Activated naive CD8-positive, alpha-beta T cell treated with anti-CD3 and anti-CD28 coated beads, Interleukin-2, amount 10 ng/mL, durations not matched to agents 7 days and 5 days (primary cell): ENCODE measurements at places on chromosomes 7 and 10. TPM values are rescaled to one million over a fixed set of nuclear protein-coding genes. Genes with fewer than 3 reads are reported as not detected.

DNA sequence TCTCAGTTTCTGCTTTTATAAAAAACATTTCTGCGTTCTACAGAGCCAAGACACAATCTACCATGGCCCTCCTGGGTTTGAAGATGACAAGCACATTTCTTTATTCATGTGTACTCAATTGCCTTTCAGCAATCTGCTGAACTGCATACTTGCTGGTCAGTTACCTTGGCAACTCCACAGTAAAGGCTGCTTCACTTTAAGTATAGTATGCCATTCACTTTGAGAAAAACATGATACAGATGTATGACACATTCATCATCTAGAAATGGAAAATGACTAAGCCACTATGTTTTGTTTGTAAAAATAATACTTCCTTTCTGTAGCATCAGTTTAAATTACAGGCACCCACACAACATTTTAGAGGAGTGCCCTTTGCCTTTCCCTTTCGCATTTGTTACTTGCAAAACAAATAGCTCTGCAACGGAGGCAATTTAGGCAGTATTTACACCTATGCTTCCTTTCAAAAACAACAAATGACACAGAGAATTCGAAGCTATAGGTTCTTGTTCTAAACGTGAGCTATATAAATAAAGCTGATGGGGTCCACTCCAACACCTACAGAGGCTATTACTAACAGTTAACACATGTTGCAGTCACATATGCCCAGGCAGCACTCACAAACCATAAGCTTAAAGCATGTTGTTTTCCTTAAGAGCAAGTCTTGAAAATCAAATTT, 23.5 kb downstream of the SGCE start:
- DNase-seq = no peak
- H3K4me3 ChIP-seq = no peak overlapping the region
- no peaks in the 10 kb centered on the region for H3K36me3 ChIP-seq
- H3K4me1 ChIP-seq = no peaks in the 10 kb centered on the region
- peaks cover 3% of the 10 kb centered on the region for H3K27me3 ChIP-seq

DNA sequence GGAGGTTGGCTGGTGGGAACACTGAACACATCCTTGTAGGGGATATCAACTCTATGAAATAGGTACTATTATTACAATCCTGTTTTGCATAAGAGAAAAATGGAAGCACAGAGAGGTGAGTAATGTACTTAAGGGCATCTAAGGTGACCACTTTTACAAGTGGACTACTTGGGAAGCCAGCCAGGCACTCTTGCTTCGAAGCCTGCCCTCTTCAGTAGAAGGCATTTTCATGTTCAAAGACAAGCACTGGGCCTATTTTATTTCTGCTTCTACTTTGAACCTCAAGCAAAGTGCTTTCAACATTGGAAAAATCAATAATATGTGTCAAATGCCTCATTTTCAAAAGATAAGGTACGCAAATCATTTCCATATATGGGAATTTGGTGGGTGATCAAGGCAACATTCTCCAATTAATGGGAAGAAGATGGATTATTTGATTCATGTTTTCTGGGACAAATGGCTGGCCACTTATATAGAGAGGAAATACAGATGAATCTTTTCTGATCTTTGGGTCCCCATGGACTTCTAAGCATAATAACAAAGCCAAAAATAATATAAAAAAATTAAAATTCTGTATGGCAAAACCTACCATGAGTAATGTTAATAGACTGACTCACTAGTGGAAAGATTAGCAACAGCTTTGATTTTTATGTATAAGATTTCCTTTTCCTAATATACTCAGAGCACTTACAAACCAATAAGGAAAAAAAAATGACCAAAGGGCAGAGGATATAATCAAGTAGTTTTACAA, 270.2 kb downstream of the FRMD4A start:
- no peaks in the 10 kb centered on the region for H3K36me3 ChIP-seq
- no peaks in the 10 kb centered on the region for H3K4me1 ChIP-seq
- H3K27me3 ChIP-seq = peaks cover 2% of the 10 kb centered on the region
- no peak overlapping the region for H3K27ac ChIP-seq
- DNase-seq = no peak

DNA sequence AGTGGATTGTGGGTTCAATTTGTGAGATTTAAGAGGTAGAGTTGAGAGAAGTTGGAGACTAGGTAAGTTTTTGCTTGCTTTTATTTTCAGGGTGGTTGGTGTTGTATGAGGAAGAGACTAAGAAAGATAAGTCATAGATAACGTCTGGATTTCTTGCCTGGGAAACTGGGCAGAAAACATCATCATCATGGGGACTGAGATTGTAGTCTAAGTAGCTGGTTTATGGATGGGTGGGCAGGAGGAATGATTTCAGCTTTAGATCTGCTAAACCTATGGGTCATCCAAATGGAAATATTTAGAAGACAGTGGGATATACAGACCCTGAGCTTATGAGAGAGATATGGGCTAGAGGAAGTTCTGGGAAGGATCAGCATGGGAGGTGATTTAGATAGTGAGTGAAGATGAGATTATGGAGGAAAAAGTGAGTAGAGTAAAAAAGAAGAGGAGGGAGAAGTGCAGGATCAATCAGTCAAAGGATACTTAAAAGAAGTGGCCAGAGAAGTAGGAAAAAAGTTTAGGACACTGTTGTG, 169.8 kb downstream of the WNT2 start:
- no peak overlapping the region for H3K4me3 ChIP-seq
- no peaks in the 10 kb centered on the region for H3K4me1 ChIP-seq
- H3K27me3 ChIP-seq = no peaks in the 10 kb centered on the region
- H3K36me3 ChIP-seq = no peaks in the 10 kb centered on the region
- DNase-seq = no peak
- H3K27ac ChIP-seq = no peak overlapping the region

DNA sequence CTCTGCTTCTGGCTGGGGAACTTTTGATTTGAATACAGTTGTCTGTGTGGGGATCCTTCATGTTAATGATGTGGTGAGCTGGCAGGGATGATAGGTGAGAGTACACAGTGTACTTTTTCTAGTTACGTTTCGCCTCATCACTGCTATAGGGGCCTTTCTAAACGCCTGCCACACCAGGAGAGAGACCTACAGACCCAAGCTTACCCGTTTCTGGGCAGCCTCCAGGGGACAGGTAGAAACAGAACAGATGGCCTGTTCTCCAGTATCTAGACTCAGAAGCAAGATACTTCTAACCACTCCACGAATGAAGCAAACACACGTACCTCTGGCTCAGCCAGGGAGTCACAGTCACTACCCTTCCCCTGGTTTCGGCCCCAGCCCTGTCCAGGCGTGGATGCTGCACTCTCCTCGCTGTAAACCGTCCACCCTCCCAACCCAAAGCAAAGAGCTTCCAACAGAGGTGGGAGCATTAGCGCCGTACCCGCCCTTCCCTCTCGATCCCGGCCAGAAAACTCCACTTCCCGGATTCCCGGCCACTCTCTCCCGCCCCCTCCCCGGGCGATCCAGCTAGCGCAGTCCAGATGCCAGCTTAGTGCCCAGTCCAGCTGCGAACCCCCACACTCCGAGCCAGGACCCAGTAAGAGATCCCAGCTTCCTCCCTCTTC, 1.2 kb downstream of the CCDC6 start:
- peak overlapping the region; percentile 83 for H3K27ac ChIP-seq
- DNase-seq = no peak
- H3K27me3 ChIP-seq = no peaks in the 10 kb centered on the region
- peaks cover 51% of the 10 kb centered on the region for H3K4me1 ChIP-seq
- H3K36me3 ChIP-seq = peaks cover 13% of the 10 kb centered on the region

GRCh38 chr10:84825330-84825729, 496.9 kb downstream of the CCSER2 start:
- no peak for DNase-seq
- no peaks in the 10 kb centered on the region for H3K27me3 ChIP-seq
- H3K36me3 ChIP-seq = no peaks in the 10 kb centered on the region
- no peaks in the 10 kb centered on the region for H3K4me1 ChIP-seq
- H3K27ac ChIP-seq = no peak overlapping the region

GRCh38 chr10:58220769-58221451, 46.8 kb downstream of the IPMK start:
- H3K4me1 ChIP-seq = peaks cover 1% of the 10 kb centered on the region
- H3K27me3 ChIP-seq = no peaks in the 10 kb centered on the region
- no peak for DNase-seq
- no peak overlapping the region for H3K27ac ChIP-seq

- no peak for DNase-seq
- peaks cover 22% of the 10 kb centered on the region for H3K36me3 ChIP-seq
- no peak overlapping the region for H3K4me3 ChIP-seq
- H3K27me3 ChIP-seq = no peaks in the 10 kb centered on the region
- peaks cover 9% of the 10 kb centered on the region for H3K4me1 ChIP-seq
- no peak overlapping the region for H3K27ac ChIP-seq
Observed at GRCh38 chr10:131959841-131960240, 21.9 kb downstream of the BNIP3 start.

GRCh38 chr7:47179812-47180515, 401.9 kb downstream of the TNS3 start:
- H3K27me3 ChIP-seq = peaks cover 3% of the 10 kb centered on the region
- DNase-seq = no peak
- H3K4me1 ChIP-seq = no peaks in the 10 kb centered on the region
- no peak overlapping the region for H3K27ac ChIP-seq
- no peaks in the 10 kb centered on the region for H3K36me3 ChIP-seq
- H3K4me3 ChIP-seq = no peak overlapping the region

DNA sequence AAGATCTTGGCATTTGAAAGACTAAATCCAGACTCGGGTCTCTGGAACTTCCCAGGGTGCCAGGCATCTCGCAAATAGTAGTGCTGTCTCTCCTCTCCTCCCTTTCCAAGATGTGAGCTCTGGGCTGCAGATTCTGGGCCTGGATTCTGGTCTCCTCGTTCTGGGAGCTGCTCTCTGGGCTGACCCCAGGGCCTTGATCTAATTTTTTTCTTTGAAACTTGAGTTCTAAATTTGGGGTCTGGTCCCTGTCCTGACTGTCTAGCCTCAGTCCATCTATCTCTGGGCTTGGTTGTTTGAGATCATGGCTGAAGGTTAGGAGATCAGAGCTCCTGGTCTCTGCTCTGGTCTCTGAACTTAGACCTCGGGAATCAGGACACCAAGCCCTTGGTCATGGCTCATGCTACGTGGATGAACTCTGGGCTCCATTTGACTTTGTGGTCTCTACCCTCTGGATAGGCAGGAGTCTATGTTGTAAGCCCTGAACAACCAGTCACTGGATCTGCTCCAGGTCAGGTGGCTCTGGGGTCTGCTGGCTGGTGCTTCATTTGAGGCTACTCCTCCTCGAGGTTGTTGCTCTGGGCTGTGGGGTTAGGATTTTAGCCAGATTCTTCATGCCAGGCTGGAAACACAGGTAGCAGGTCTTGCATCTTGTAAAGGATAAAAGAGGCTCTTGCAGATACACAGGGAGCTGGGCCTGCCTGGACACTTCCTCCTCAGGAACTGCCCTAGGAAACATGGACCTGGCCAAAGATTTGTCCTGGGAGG, 8.0 kb upstream of the MBL2 start:
- no peak for DNase-seq
- H3K36me3 ChIP-seq = no peaks in the 10 kb centered on the region
- no peaks in the 10 kb centered on the region for H3K27me3 ChIP-seq
- no peak overlapping the region for H3K4me3 ChIP-seq

DNA sequence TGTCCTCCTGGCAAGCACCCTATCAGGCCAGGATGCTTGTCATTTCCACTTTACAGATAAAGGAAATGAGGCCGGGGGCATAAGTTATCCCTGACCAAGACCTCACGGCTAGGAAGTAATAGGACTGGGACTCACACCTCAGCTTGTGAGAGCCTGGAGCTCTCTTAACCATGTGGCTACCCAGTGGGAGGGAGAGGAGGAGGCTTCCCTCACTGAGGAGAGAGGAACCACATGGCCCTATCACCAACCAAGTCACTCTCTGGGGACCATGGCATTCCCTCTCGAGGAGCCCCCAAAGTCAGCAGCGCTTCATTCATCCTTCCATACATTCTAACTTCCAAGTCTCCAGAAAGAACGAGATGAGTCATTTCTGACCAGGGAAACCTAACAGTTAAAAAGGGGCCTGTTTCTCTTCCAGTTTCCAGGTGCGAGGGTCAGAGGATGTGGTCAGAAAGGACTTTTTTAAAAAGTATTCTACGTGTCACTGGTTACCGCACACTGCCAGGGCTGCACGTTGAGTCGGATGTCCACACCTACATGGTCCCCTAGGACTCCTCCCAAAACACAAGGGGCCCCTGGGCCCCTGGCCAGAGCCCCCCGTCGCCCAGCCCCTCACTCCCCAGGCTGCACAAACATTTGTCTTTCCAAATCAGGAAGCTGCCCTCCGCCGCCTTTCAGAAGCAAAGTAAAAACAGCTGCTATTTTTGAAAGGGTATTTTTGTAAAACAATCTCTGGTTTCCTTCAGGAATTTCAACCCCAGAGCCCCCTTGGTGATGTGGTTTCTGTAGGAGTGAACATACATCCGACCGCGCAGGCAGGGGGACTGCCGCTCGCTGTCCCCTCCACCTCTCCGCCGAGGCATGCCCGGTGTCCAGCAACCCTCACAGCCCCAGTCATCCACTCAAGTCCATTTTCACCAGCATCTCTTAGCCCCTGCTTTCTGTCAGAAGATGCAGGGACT, 128.2 kb upstream of the CHST15 start:
- no peaks in the 10 kb centered on the region for H3K36me3 ChIP-seq

DNA sequence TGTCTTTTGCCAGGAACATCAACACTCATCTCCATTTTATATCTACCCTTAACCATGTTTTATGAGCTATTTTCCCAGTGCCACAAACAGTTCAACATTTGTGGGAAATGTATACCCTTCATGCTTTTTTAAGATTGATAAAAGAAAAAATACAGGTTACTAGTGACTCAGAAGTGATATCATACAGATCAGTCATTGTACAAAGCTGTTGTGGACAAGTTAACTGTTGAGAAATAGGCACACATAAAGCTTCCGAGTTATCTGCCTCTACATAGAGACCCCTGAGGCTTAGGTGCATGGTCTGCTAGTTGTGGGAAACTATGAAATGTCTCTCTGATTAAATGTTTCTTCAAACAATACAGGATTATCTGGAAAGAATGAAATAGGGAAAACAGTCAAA, 96.3 kb downstream of the LSM5 start:
- H3K27me3 ChIP-seq = no peaks in the 10 kb centered on the region
- DNase-seq = no peak
- H3K4me3 ChIP-seq = no peak overlapping the region
- H3K4me1 ChIP-seq = no peaks in the 10 kb centered on the region
- no peak overlapping the region for H3K27ac ChIP-seq

DNA sequence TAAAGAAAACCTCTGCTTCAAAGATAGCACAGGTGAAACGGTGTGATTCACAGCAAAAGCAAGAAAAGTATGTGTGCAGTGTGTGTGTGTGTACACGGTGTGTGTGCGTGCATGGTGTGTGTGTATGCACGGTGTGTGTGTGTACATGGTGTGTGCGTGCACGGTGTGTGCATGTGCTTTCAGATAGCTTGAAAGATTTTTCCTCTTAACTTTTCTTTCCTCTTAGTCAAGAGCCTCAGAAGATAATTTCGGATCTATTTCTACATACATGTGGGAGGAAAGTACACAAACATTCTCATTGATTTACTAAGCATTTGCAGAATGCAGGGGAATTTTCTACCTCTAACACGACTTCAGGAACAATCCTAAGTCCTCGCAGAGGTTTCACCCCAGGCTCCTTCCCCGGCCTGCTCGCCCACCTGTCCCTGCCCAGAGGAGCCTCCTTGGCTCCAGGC, 2.9 kb downstream of the FGFR2 start:
- H3K27ac ChIP-seq = no peak overlapping the region
- H3K4me3 ChIP-seq = no peak overlapping the region
- H3K36me3 ChIP-seq = no peaks in the 10 kb centered on the region
- H3K27me3 ChIP-seq = peaks cover 41% of the 10 kb centered on the region
- H3K4me1 ChIP-seq = peaks cover 4% of the 10 kb centered on the region

Gene PON3
- not detected for total RNA-seq

Gene DPP6
- not detected for total RNA-seq

Gene ITPRID1
- total RNA-seq = not detected

Gene PTPN20
- total RNA-seq = 1.6 TPM

Gene KCND2
- total RNA-seq = not detected

Gene NME8
- not detected for total RNA-seq

Gene UBTD1
- 1.1 TPM for total RNA-seq

Gene HIP1
- 8.7 TPM for total RNA-seq
